ENCODE measurements at places on chromosomes 1 and 21.

- no peak for DNase-seq
Measured at GRCh38 chr1:66351913-66352312, 182.0 kb upstream of the SGIP1 start.

- no peak for DNase-seq
Measured at GRCh38 chr1:43446881-43447835, 6.6 kb downstream of the HYI start.

GRCh38 chr1:53616927-53617326, 122.0 kb downstream of the GLIS1 start:
- DNase-seq, result no peak

DNA sequence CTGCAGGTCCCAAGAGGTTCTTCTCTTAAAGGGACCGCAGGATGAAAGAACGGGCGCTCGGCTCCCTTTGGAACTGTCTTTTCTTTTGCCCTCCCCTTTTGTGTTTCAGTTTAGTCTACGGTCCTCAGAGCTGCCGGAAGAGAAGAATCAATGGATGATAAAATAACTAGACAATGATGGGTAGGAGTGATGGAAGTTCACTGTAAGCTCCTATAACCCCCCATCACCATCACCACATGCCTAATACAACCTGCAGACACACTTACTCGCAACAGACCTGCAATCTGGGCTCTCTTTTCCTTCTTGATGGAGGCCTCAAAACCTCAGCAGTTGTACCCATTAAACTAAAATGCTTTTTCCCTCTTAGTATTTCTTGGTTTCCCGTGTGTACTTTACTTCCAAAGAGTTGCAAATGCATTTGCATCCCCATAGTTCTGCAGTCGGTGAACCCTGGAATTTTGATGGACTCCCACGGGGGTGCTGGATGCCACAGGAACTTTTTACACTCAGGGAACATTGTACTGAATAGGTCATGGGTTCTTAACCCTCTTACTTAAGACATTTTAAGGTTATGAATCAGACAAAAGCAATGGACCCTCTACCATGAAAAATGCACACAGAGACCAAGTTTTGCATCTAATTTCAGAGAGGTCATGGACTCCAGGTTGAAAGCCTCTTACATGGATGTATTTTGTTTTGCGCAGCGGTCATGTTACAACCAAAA, 633 bp upstream of the RFX5 start:
- no peak for DNase-seq

DNA sequence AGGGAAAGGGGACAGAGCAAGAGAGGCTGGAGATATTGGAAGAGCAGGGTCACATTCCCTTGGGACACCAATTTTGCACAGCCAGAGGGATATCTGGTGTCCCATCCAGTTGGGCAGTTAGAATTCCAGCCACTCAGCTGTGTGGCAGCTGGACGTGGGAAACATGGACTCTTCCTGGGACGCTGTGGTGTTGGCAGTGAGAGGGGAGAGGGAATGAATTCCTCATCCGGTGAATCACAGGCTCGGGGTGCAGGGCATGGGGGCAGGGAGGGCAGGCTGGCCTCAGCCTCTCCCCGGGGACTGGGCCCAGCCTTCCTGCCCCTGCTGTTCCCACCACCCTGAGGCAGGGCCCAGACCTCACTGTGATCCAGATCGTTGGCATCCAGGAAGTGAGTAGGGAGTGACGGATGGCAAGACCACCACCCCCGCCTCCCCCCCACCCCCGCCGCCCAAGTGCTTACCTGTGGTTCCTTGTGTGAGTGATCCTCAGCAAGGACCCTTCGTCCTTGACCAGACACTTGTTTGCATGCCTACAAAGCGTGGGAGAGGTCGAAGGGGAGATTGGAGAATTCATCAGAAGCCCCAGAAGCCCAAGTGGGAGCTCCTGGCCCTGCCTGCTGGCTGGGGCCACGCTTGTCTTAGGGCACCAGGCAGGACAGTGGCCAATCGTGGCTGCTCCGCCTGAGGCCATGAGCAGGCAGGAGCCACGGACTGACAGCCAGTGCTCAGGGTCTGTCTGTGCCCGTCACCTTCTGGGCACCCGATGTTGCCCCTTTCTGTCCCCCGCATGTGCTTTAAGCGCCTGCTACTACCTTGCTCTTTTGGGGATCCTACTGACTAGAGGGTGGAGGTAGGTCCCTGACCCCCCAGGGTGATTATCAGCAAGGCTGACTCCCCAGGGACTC, 8.7 kb downstream of the WNT3A start:
- no peak for DNase-seq

DNA sequence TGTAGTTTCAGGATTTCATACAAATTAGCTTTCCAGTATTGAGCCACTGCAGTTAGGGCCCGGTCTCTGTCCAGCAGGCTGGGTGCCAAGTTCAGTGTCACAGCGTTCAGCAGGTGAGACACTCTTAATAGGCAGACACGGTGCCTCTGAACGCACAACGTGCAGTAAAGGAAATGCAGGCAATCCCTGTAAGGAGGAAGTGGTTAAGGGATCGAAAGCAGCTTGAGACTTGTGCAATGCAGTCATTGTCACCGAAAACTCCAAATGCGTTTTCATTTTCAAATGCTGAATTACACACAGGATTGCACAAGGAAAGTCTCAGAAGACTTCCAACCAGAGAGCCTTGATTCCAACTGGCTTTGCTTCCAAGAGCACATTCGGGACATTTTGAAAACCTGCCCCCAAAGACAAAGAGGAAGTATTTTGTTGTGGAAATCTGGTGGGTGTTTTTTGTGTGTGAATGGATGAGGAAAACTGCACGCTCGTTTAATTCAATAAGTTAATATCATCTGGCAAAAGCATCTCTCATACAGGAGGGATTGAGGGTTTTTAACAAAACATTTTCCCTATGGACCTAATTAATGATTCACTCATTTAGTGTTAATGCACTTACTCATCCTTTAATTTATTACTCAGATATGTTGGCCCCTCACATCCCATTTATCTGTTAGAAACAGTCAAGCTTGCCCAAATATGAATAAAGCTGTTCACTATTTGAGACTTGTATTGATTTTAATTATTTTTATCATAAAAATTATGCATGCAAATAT, 61.6 kb downstream of the PTGS2 start:
- DNase-seq, result peak; percentile 50

DNA sequence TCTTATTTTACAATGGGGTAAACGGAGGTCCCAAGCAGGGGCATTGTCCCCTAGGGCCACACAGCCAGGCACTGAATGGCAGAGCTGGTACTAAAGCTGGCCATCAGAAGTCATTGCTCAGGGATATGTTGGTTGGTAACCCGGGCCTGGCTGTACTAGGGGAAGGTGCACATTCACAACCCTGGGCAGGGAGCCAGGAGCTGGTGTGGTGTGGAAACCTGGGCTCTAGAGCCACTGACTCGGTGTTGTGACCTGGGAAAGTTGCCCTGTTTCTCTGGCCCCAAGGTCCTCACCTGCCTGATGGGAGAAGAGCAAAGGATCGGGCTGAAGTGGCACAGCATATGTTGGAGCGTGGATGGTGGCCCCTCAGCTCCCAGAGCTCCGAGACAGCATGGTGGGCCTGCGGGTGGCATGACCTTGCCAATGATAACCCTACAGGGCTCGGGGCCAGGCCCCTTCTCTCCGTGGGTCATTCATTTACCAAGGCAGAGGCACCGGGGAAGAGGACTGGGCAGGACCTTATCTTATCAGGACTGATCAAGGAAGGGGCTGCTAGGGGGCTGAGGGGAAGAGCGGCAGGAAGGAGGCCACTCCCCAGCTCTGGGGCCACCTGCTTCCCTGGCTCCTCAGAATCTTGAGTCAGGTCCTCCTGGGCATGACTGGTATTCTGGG, 274.1 kb downstream of the TRABD2B start:
- DNase-seq, result no peak

GRCh38 chr21:37202221-37203110, 64.7 kb downstream of the VPS26C start:
- DNase-seq, result no peak

- DNase-seq, result no peak
Measured at GRCh38 chr1:241660424-241660972, 8.4 kb downstream of the WDR64 start.

DNA sequence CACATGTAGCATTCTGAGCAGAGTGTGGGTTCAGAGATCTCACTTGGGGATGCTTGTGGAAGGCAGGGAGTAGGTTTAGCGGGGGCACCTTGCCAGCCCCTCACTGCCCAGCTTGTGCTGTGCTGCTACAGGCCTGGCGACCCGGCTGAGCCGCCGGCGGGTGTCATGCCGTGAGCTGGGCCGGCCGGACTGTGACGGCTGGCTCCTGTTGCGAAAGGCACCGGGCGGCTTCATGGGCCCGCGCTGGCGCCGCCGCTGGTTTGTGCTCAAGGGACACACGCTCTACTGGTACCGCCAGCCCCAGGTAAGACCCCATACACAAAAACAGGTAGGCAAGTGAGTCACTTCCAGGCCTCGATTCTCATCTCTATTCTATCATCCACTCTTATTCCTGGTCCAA, 5.5 kb upstream of the CATSPER4 start:
- no peak for DNase-seq

DNA sequence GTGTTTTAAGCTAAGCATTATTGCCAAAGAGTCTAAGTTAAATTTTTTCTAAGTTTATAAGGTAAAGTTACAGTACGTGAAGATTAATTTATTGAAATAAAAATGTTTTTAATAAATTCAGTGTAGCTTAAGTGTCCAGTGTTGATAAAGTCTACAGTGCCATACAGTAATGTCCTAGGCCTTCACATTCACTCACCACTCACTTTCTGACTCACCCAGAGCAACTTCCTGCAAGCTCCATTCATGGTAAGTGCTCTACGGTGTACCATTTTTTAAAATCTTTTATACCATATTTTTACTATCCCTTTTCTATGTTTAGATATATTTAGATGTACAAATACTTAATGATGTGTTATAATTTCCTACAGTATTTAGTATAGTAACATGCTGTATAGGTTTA, 173.2 kb downstream of the CACNA1E start:
- no peak for DNase-seq

GRCh38 chr1:65317866-65318653, 8.7 kb downstream of the DNAJC6 start:
- DNase-seq, result no peak
